AG04450 (cell line): ENCODE measurements at places on chromosomes 1 and 21. TPM values are rescaled to one million over a fixed set of nuclear protein-coding genes. Genes with fewer than 3 reads are reported as not detected.

The KCNH1 gene
- 0.31 and 0.62 TPM in 2 replicates for polyA plus RNA-seq

The PTGFRN gene
- polyA plus RNA-seq = 0.31 and 0.46 TPM in 2 replicates

The ANXA9 gene
- 0.10 and 0.21 TPM in 2 replicates for polyA plus RNA-seq

The MEX3A gene
- 11.8 and 14.6 TPM in 2 replicates for polyA plus RNA-seq

The ANKRD35 gene
- polyA plus RNA-seq = 2.6 and 2.7 TPM in 2 replicates
